ENCODE measurements at places on chromosomes 4 and X.

DNA sequence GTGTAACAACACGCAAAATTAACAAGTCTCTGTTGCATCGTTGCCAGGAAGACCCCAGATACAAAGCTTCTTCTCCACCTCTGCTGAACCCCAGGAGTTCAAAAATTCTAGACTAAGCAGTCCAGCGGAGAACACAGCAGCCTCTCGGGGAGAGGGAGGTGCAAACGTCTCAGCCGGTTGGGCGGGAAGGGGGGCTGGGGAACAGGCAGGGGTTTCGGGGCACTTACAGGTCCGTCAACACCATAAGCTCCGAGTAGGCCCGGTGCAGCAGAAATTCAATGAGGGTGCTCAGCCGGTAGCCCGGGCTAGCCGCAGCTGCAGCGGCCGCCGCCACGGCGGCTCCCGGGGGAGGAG, 394 bp downstream of the MED14 start:
- DNase-seq = no peak

DNA sequence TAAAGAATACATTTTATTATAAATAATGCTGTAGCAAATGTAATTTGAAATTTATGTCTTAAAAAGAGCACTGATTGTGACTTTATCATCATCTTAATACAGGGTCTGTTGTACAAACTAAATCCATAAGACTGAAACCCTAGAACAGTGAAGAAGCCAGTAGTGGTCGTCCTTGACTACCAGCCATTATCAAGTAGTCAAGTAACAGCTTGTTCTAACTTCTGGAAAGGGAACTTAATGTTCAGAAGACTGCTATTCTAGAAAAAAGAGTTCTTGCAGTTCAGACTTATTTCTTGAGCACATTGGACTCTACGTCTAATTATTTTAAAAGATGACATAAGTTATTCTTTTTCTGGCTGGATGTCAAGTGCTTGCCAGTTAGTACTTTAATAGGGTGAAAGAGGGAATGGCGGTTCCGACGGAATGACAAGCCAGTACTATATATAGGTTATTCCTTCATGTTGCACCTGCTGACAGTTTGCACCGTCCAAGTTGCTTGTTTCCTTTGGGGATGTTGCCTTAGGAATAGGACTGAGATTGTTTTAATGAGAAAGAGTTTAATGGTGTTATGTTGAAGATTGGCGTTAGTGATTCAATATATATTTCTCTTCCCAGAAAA, 109.9 kb downstream of the RAPGEF2 start:
- DNase-seq = no peak

DNA sequence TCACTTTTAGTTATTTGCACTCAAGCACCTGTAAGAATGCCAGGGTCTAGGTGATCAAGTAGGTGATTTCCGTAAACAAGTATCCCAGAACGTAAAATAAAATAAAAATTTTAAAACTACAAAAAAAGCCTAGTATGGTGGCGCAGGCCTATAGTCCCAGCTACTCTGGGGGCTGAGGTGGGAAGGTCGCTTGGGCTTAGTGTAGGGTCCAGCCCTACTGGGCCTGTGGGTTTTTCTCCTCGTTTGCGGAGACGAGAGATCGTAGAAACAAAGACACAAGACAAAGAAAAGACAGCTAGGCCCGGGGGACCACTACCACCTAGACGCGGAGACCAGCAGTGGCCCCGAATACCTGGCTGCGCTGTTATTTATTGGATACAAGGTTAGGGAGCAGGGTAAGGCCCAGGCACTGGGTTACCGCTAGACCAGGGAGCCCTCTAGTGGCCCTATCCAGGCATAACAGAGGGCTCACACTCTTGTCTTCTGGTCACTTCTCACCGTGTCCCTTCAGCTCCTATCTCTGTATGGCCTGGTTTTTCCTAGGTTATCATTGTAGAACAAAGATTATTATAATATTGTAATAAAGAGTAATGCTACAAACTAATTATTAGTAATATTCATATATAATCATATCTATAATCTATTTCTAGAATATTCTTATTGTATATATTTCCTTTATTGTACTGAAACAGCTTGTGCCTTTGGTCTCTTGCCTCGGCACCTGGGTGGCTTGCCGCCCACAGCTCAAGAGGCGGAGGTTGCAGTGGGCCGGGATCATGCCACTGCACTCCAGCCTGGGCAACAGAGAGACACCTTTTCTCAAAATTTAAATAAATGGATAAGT, 38.4 kb downstream of the SAGE1 start:
- DNase-seq = peak; percentile 61

DNA sequence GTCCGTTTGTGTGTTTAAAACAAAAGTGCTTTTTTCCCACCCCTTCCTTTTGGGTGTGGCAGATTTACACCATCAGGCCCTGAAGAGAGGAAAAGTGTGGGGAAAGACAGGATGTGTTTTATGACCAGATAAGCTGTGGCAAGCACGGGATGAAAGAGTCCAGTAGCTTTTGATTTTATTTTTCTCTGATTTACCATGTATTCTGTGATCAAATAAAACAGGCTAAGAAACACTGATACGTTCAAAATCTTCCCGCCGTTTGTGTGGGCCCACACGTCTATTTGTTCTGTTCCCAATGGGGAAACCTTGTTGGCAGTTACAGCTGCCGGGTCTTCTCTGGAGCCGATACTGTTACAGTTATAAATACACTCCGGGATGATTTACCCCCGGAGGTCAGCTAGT, 10.8 kb downstream of the LRP2BP start:
- DNase-seq = peak; percentile 9

- no peak for DNase-seq
Measured at GRCh38 chrX:118503260-118504041, 7.8 kb downstream of the DOCK11 start.

GRCh38 chrX:1416965-1417760, 25.2 kb upstream of the SLC25A6 start:
- DNase-seq = no peak

DNA sequence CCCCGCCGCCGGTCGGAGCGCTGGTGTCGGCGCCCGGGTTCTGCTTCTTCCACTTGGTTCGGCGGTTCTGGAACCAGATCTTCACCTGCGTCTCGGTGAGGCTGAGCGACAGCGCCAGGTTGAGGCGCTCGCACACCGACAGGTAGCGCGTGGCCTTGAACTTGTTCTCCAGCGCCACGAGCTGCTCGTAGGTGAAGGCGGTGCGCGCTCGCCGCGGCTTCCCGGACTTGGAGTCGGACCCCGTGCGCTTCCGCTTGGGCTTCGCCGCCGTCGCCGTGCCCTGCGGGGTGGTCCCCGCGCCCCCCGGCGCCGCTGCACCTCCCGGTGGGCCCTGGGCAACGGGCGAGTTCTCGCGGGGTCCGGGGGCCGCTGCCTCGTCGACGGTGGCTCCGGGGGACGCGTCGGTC, 3.1 kb downstream of the NKX1-1 start:
- DNase-seq = no peak

DNA sequence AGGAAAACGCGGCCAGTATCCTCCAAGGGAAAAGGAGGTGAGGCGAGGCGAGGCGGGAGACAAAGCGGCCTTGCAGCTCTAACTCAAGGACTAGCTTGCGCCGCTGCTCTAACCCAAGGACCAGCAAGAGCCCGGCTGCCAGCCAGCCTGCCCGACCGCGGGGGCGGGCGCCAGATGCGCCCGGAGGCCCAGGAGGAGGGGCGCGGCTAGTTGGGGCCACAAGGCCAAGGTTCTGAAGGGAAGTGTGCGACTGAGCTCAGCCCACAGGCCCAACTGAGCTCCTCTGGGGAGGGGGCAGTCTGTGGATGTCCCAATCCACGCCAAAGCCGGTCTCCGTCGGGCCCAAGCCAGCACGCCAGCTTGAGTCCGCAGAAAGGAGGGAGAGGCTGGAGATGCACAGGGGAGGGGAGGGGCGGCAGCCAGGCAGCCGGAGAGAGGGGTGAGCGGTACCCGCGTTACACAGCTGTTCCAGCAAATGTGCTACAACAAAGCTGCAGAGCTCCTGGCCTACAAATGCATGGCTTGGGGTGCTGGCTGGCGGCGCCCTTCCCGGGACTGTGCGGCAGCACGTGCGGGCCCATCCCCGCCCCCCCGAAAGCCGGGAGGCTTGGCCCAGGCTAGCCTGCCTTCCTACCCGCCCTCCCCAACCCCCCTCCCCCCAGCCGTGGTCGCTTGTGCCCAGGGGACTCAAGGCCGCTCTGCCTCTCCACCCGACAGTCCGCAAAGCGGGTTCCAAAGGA, 637 bp downstream of the AMER1 start:
- peak; percentile 38 for DNase-seq

DNA sequence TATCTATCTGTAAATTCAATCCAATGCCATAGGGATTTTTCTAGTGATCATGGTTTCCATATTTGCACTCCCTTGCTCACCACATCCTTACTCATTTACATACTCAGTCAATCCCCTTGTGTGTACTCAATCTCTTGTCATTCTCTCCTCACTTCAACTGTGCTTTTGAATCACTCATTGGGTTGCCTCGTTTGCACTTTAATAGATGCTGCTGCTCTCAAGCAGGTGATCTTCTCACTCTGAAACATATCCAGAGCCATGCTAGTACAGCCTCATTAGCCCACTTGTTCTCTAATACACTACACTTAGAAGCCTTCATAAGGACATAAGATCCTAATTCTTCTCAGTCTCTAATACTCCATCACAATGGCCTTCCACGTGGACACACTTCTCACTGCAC, 507.9 kb downstream of the TECRL start:
- no peak for DNase-seq

GRCh38 chr4:172648471-172648870, 520.1 kb upstream of the GALNT7 start:
- DNase-seq = no peak

DNA sequence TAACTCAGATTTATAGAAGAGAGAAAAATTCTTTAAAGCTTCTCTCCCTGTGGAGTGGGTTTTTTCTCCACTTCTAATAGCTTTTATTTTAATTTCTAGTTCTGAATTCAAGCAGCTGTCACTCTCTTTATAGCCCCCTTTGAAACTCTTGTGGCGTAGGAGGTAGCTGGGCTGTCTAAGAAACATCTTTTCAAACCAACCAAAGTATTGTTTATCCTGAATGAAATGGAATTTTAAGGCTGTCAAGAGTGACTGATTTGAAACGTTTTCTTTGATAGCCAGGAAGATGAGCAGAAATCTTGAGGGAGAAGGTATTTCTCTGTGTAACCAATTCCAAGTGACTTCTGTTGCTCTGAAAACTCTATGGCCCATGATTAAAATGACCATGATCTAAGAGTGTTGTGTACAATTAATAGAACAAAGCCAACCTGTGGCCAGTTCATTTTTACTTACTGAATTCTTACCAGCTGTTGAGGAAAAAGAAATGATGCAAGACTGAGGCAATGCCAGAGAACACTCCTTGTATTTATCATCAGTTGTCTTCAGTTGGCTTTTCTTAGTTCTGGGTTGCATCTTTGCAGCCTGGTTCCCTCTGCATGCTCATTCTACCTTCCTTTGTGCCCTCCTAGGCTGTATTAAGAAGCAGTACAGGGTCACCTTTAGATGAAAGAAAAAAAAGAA, 298.4 kb downstream of the ARHGAP10 start:
- no peak for DNase-seq

DNA sequence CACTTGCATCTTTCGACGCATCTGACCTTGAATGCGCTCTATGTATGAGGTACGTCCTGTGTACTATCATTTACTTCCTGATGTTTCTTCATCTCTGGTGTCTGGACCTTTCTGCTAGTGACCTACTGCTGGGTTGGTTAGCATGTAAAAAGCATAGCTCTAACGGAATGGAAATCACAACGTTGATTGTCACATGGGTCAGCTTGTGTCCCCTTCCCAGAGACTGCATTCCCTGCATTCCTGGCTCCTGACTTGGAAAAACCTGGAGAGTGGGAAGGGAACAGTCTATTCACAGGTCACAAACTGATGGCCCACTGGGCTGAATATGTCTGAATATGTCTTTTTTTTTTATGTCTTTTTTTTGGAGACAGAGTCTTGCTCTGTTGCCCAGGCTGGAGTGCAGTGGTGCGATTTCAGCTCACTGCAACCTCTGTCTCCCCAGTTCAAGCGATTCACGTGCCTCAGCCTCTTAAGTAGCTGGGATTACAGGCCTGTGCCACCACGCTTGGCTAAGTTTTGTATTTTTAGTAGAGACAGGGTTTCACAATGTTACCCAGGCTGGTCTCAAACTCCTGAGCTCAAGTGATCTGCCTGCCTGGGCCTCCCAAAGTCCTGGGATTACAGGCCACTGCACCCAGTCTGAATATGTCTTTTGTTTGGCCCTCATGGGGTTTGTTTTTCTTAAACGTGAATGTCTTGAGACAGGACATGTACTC, 16.3 kb downstream of the LONRF3 start:
- DNase-seq = no peak

- DNase-seq = peak; percentile 34
Measured at GRCh38 chrX:74343343-74344279, 39.6 kb downstream of the ZCCHC13 start.

DNA sequence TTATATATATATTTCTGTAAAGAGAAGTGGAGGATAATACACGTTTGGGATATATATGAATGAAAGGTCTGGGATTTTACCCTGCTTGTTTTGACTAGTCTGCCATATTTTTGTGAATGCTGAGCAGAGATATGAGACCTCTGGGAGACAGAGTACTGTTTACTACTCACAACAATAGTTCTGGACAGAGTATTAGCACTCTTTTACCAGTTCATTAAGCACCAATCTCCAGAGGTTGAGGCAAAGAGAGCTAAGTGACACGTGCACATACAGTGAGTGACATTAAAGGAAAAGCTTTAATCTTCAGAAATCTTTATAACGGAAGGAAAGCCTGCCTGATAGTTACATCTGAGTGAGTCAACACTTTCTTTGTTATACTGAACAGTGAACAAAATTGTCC, 1452.7 kb upstream of the TENM3 start:
- no peak for DNase-seq

DNA sequence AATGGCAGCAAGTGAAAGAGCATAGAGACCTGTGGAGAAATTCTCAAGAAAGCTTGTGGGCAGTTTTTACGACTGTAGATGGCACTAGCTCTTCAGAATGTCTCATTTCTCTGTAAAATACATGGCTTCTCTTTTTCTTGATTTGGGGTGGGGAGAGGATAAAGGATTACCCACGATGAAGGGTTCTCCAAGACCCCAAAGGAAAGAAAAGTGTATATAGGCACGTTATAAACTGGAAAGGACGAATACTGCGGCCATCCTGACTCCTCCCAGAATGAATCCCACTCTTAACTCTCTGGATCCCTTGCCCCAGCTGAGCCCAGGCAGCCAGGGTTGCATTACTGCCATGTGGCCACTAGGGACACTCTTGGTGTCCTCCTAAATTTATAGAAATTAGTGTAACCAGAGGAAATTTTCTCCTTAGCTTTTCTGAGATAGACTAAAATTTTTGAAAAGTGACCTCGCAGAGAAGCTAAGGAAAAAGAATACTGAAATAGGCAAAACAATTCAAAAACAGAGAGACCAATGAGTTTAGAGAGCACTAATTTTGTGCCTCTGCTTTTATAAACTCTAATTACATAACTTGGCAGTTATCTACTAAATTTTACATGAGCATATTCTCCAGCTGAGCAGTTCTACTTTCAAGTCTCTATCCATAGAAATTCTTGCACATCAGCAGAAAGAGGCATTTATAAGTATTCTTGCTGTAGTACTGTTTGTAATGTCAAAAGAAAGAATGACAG, 37.8 kb upstream of the PCDH19 start:
- DNase-seq = peak; percentile 73

DNA sequence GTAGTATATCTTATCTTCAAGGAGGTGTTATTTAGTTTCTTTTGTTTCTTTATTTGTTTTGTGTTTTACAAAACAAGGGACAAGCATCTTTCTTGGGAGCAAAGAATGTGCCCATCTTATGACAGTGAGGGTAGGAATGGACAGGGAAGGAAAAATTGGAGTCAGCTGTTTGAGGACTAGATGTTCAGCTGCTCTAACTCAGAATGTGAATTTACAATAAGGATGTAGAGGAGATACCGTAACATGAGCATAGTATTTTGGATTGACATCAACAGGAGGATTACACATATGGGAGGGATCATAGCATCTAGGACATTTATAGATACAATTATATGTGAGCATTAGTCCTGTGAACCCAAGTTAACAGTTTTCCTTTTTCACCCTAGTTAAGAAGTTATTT, 89.0 kb upstream of the GK2 start:
- DNase-seq = no peak
